ENCODE measurements at places on chromosomes 16 and 17.

DNA sequence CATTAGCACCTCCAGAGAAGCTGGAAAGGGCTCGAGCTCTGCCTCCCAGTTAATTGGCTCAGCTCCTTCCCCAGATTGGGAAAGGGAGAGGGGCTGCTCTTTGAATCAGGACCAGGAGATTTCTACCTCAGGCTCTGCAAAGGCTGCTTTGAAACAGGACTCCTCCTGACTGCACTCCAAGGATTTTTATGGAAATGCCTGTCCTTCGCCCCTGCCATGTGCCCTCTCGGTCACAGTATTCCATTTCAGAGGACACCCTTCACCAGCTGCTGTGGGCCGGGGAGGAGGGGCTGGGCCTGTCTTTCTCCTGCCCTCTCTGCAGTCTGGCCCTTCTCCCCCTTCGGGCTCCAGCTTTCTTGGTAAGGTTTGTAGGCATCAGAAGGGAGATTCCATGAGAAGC lies 13.6 kb downstream of the MRM1 start:
- no peak for DNase-seq

GRCh38 chr16:46812781-46813540 lies 18.0 kb downstream of the C16orf87 start:
- no peak for DNase-seq

DNA sequence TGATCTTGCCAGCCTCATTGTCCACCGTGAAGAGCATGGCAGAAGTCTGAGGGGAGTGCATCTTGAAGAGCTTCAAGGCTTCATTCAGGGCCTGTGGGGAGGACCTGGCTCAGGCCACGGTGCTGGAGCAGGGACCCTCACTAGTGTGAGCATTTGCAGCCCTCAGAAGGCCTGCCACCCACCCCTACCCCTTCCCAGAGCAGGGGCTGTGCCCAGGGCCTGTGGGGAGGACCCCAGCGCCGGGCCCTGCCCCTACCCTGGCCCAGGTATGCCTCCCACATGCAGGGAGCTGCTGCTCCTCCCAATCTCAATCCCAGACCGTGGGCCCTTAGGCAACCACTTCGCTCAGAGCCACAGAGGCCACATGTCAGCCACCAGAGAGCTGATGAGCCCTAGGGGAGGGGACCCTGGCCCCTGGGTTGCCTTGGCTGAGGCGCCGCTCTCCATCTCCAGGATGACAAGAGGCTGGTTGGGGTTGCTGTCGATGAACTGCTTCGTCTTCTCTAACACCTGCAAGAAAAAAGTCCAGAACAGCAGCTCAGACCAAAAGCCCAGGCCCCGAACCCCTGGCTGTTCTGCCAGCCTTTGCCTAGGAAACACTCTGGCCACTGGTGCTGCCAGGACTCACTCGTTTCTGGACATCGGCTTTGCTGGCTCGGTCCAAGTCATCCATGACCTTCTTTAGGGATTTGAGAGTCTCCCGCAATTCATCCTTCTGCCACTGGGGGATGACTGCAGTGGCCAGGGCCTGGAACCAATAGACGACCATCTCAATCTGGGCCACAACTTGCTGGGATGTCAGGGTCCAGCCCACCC lies 1.8 kb upstream of the EXOSC6 start:
- no peak for DNase-seq

DNA sequence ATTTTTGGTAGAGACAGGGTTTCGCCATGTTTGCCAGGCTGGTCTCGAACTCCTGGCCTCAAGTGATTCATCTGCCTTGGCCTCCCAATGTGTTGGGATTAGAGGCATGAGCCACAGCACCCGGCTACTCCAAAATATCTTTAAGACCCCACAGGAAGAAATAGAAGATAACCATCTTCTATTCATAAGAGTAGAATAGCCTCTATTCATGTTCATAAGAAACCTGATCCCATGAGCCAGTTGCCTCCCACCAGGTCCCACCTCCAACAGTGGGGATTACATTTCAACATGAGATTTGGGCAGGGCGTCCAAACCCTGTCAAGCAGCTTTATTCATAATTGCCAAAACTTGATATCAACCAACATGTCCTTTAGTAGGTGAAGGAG lies 13.9 kb upstream of the TMC7 start:
- no peak for DNase-seq

DNA sequence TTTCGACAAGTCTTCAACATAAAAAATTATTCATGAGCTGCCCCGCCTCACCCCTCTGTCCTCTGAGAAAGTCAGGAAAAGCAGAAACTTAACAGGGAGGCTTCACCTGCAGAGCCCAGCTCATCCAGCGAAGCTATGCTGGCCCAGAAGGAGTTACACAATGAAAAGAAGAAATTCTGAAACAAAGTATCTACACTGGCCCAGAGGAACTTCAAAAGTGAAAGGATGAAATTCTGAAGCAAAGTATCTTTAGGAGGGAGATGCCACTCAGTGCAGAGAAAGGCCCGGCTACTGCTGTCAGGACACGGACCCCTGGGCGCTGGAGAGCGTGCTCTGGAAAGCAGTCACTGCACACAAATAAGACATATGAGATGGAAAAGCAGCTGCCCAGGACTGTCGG lies 1.6 kb downstream of the GALNS start:
- no peak for DNase-seq

DNA sequence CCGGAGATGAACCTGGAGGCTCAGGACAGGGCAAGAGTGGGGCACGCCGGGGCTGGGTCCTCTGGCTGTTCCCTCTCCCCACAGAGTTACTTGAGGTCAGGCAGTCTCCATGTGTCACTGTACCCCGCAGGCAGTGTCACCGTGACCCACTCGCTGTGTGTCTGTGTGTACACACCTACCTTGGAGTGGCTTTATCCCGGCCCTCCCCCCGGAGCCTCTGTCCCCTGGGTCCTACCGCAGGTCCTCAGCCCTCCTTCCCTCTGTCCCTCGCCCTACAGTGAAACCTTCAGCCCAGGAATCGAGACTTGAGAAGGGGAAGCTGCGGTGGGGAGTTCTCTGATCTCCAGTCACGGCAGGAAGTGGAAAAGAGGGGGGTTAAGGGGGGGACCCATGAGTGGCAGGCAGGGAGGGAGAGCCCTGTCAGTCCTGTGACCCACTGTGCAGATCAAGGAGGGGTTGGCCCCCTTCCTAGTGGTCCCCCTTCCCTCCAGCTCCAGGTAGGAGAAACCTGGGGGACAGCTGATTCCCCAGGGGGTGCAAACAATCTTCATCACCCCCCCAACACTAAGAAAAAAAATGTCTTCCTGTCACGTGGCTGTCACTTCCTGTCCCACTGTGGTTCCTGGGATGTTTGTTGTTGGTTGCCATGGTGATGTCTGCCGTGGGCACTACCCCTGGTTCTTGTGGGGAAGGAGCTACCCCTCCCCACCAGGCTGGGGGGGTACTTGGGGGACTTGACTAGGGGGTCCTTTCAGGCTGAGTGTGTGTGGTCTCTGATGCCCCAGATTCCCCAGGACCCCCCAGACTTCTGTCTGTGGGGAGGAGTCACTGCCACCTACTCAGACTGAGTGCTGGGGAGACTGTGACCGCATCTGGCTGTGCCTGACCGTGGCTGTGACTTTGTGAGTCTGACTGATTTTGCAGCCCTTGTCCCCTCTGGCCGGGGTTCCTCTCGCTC lies 13.7 kb downstream of the RARA start:
- peak; percentile 52 for DNase-seq

DNA sequence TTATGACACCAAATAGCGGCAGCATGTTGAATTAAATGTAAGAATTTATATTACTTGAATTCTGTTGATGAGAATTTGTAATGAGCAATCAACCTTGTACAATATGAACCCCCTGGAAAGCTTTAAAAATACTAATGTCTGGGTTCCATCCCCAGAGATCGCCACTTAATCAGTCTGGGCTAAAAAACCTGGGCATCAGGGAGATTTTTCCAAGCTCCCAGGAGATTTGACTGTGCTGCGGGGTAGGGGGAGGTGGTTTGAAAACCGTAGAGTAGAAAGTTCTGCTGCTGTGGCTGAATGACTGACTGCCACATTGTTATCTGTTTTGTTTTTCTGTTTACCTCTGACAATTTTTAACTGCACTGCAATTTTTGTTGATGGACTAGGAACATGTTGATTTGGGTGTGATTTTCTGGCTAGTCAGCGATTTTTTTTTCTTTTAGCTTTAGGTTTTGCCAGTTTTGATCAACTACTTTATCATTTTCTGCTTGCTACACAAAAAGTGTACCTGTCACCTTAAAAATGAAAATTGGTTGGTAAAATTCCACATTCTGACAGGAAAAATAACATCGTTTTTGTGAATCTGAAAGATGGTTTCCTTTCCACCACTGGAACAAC lies 79.3 kb downstream of the PCTP start:
- DNase-seq: no peak

GRCh38 chr17:75115555-75115954 lies 5.8 kb downstream of the ARMC7 start:
- no peak for DNase-seq

DNA sequence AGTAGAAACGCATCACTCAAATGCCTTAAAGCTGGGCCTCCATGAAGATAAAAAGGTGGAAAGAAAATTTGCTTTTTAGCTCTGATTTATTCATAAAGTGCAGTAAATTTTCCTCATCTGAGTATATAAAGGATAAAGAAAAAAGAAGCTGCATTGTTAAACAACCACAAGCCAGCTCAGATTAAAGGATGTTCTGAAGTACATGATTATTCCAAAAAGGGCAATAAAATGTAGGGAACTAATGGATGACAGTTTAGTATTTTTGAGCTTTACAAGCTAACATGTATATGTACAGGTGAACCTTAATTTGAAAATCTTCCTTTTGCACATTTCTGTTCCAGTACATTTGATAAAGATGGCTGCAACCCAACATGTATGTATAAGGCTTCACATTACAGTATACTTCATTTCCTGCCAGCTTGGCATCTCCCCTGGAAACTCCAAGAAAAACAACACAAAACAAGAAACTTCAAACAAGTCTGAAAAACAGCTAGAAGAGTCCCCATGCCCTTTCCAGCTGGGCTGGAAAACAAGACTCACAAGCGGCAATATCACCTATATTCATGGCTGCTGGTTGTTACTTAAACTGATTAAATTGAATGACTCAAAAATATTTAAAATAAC lies 225.7 kb downstream of the CEP112 start:
- DNase-seq: no peak

GRCh38 chr17:34852614-34853013 lies 108.6 kb downstream of the CCT6B start:
- no peak for DNase-seq

- no peak for DNase-seq
Observed at GRCh38 chr16:86072328-86073102, 173.6 kb downstream of the IRF8 start.

DNA sequence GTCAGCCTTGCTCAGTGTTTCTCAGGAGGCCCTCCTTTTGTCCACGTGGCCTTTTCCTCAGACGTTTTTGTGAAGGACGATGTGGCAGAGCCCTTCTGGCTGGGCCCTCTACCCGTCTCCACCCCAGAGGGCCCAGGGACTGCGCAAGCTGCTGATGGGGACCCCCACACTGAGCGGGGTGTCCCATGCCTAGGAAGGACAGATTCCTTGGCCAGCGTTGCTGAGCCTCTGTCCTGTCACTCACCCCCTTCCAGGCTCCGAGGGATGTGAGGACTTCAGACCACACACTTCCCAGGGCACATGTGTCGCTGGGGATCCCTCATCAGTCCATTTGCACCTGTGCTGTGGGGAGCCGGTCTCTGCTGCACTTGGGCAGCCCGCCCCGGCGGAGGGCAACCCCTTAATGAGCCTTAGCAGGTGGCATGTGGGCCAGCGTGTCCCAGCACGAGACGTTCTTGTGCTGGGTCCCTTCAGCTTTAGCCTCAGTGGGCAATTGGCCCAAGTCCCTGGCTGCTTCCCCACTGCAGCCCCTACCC lies 48.3 kb downstream of the NT5M start:
- DNase-seq: no peak

DNA sequence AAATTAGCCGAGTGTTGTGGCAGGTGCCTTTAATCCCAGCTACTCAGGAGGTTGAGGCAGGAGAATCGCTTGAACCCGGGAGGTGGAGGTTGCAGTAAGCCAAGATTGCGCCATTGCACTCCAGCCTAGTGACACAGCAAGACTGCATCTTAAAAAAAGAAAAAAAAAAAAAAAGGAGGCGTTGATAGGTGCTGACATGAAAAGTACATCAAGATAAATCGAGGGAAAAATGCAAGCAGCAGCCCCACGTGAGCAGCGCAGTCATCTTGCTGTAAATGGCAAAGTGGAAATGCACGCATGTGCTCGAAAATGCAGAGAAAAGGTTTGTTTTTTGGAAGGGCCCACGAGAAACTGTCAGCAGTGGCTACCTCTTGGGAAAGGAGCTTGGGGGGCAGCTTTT lies 20.9 kb downstream of the MXRA7 start:
- no peak for DNase-seq

DNA sequence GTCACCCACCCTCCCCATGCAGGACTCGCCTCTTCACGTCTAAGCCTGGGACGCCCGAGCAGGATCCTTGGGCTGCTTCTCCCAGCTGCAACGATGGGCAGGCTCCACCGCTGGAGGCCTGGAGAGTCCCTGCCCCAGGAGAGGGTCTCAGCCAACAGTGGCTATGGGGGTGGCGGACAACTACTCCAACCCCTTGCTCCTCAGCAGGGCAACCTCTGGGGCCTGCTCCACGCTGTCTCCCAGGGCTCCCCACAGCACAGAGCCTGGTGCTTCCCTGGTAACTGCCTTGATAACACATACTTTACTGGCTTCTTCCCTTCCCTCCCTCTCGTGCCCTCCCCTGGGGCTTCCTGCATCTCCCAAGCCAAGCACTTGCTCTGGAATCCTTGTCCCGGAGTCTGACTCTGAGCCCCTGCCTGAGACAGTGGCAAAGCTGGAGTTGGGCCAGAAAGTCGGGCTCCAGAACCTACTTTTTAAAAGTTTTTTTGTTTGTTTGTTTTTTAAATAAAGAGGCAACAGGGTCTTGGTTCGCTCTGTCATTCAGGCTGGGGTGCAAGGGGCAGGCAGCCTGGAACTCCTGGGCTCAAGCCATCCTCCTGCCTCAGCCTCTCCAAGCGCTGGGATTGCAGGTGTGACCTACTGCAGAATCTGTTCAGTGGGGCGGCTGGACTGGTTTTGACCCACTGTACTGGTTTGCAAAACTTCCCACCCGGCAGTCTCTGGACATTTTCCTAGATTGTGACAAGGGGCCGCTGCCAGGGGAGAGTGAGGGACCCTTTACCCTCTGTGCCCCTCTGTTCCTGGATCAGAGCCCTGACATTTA lies 99.4 kb downstream of the TNFRSF13B start:
- DNase-seq: no peak

- DNase-seq: no peak
Observed at GRCh38 chr16:58493756-58494431, 6.0 kb upstream of the NDRG4 start.

DNA sequence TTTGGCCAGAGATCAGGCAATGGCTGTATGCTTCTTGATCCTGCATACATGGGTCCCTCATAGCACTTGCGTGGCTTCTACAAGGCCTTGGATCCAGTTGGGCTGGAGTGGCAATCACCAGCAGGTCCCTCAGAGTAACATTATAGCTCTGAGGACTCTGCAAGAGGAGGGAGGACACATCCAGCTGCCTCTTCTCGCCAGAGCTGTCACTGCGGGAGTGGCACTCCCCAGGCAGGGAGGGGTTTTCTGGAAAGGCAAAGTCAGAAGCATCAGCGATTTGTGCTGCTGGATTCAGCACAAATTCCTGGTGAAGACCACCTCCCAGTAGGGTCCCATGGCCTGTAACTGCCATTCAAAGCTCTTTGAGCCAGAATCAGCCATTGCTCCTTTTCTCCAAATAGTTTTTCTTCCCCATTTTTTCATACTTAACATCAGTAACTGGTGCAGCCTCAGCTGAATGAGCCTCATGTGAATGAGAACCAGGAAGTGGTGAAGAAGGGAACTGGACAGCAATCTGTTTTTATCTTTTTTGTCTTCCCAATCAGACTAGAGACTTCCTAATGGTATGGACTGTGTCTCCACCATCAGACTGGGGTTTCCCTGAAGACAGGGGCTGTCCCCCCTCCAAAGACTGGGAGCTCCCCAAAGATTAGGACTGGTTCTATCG lies 40.6 kb upstream of the HOXB13 start:
- DNase-seq: no peak

- DNase-seq: no peak
Observed at GRCh38 chr17:79001190-79002020, 8.2 kb downstream of the CANT1 start.
